Activated CD8-positive, alpha-beta T cell treated with anti-CD3 and anti-CD28 coated beads, Interleukin-2, amount 10 ng/mL, durations not matched to agents 7 days and 5 days (primary cell): ENCODE measurements at places on chromosomes 1 and 21. TPM values are rescaled to one million over a fixed set of nuclear protein-coding genes. Genes with fewer than 3 reads are reported as not detected.

The CDA gene
- not detected for total RNA-seq

The TRPM2 gene
- total RNA-seq = 40.9 TPM

The ERICH3 gene
- not detected for total RNA-seq

The MMP23B gene
- 2.0 TPM for total RNA-seq

The CACNA1S gene
- not detected for total RNA-seq

The PDC gene
- not detected for total RNA-seq

The RBP7 gene
- total RNA-seq = not detected

The SLC45A3 gene
- total RNA-seq = 0.21 TPM

The OR14K1 gene
- total RNA-seq = not detected

The MATN1 gene
- total RNA-seq = not detected

The OR6N1 gene
- total RNA-seq = not detected

The C4BPA gene
- total RNA-seq = not detected

The AGT gene
- not detected for total RNA-seq

The TNN gene
- not detected for total RNA-seq

The RHD gene
- total RNA-seq = not detected

The AMY2A gene
- total RNA-seq = not detected

The AVPR1B gene
- total RNA-seq = not detected

The TPM3 gene
- 880 TPM for total RNA-seq

The TDRD5 gene
- total RNA-seq = not detected

The OR2T29 gene
- total RNA-seq = not detected

The CFHR5 gene
- total RNA-seq = not detected

The ARHGAP30 gene
- total RNA-seq = 281 TPM

The HPCAL4 gene
- total RNA-seq = 0.55 TPM

The SPRR5 gene
- total RNA-seq = not detected

The AIRE gene
- not detected for total RNA-seq

The LHX8 gene
- total RNA-seq = not detected

The PKN2 gene
- total RNA-seq = 24.4 TPM

The OR2L5 gene
- total RNA-seq = not detected

The FCRL5 gene
- 0.11 TPM for total RNA-seq

The COL11A1 gene
- not detected for total RNA-seq

The CELA3A gene
- total RNA-seq = not detected

The LEFTY1 gene
- not detected for total RNA-seq

The FCMR gene
- total RNA-seq = 56.8 TPM

The PTBP2 gene
- 14.2 TPM for total RNA-seq

The FLG gene
- not detected for total RNA-seq

The VSIG8 gene
- not detected for total RNA-seq

The MTARC1 gene
- not detected for total RNA-seq

The ATP5PO gene
- total RNA-seq = 229 TPM

The INKA2 gene
- total RNA-seq = 4.1 TPM

The HCRTR1 gene
- total RNA-seq = not detected

The MIXL1 gene
- not detected for total RNA-seq

The SH3D21 gene
- 15.3 TPM for total RNA-seq

The TP73 gene
- 1.3 TPM for total RNA-seq

The ATXN7L2 gene
- 10.2 TPM for total RNA-seq

The CASZ1 gene
- 9.9 TPM for total RNA-seq

The PTPRU gene
- 0.13 TPM for total RNA-seq

The TNFRSF9 gene
- 1.3 TPM for total RNA-seq

The GJA5 gene
- total RNA-seq = not detected

The TMPRSS2 gene
- not detected for total RNA-seq

The KIF26B gene
- 0.08 TPM for total RNA-seq

The KRTAP15-1 gene
- total RNA-seq = not detected

The LRRC8C gene
- total RNA-seq = 35.0 TPM

The ZBTB40 gene
- total RNA-seq = 14.8 TPM

The ANGPTL1 gene
- total RNA-seq = not detected

The TMOD4 gene
- total RNA-seq = 2.2 TPM

The OR2L2 gene
- total RNA-seq = not detected
